ENCODE measurements at places on chromosomes 1 and 21. TPM values are rescaled to one million over a fixed set of nuclear protein-coding genes. Genes with fewer than 3 reads are reported as not detected.
A peak's percentile ranks its signal among the peaks of the same experiment; 100 is the strongest.

The OR2T11 gene
- not detected for total RNA-seq

The SPRR1B gene
- total RNA-seq = not detected

The RHD gene
- total RNA-seq = 0.69 TPM

The GNAT2 gene
- total RNA-seq = not detected

- no peak for DNase-seq
Observed at GRCh38 chr1:16644193-16644481, 22.6 kb downstream of the RNU1-3 start.

- DNase-seq = no peak
Observed at GRCh38 chr1:246162560-246162959, 344.5 kb downstream of the SMYD3 start.

- no peak for DNase-seq
Observed at GRCh38 chr21:41581592-41582228, 73.8 kb upstream of the TMPRSS2 start.

GRCh38 chr1:219686171-219686570 lies 73.3 kb upstream of the ZC3H11B start:
- no peak for DNase-seq

- no peak for DNase-seq
Observed at GRCh38 chr1:91674107-91674506, 173.5 kb downstream of the CDC7 start.

DNA sequence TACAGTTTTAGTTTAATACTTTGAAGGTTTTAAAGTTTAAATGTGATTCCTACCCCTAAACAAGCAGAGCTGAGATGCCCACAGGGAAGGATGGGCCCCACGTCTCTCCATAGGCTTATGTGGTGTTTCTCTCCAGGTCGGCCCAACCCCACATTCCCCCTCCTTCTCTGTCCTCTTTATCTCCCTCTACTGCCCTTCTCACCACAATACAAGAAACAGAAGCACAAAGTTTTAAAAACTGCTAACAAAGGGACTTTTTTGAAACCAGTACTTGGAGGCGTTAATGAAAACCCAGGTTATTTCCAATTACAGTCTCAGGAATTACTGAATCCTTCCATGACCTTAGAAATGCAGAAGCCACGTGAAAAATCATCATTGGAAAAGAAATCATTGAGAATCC lies 324.0 kb downstream of the NTNG1 start:
- DNase-seq = no peak

GRCh38 chr1:52970149-52970548 lies 43.1 kb downstream of the SCP2 start:
- no peak for DNase-seq

DNA sequence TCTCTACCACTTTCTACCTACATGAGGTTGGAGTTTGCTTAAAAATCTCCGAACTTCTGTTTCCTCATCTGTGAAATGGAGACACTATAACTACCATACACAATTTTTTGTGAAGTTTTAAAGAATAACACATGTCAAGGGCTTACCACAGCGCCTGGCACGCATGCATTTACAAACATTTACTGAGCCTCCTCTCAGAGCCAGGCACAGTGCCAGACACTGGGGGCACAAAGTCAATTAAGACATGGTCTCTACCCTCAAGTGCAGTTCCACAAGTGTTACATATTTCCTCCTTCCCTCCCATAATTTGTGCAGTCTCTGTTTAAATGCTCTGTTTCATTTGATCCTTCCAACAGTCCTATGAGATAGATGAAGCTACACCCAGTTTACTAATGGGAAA lies 356.4 kb upstream of the ESRRG start:
- DNase-seq = no peak

- no peak for DNase-seq
Observed at GRCh38 chr21:41437729-41438128, 11.7 kb downstream of the MX1 start.

- no peak for DNase-seq
Observed at GRCh38 chr1:88890791-88891317, 513 bp downstream of the GTF2B start.

GRCh38 chr1:219847215-219847855 lies 81.0 kb downstream of the SLC30A10 start:
- DNase-seq = no peak

DNA sequence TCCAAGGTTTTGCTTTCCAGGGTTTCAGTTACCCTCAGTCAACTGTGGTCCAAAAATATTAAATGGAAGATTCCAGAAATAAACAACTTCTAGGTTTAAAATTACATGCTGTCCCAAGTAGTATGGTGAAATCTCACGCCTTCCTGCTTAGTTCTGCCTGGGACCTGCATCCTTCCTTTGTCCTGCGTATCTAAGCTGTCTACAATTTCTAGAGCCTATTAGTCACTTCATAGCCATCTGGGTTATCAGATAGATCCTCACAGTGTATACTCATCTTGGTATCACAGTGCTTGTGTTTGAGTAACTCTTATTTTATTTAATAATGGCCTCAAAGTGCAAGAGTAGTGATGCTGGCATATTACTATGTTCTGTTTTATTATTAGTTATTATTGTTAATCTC lies 157.7 kb downstream of the ROR1 start:
- no peak for DNase-seq

- peak; percentile 90 for DNase-seq
Observed at GRCh38 chr1:154970631-154971340, at the start of gene SHC1. Gene SHC1 (minus strand): TSS chr1:154970747. CDS start chr1:154970526, 221 bp downstream.

Data from urinary bladder (tissue), 4 donors.